ENCODE measurements at places on chromosomes 2 and 18.

- DNase-seq = no peak
Observed at GRCh38 chr2:61926531-61927477, 21.3 kb downstream of the COMMD1 start.

- no peak for DNase-seq
Observed at GRCh38 chr18:22503803-22504202, 86.1 kb upstream of the CTAGE1 start.

- DNase-seq = no peak
Observed at GRCh38 chr2:25285265-25286024, 56.3 kb downstream of the DNMT3A start.

- DNase-seq = no peak
Observed at GRCh38 chr2:218298314-218298875, 6.1 kb upstream of the TMBIM1 start.

DNA sequence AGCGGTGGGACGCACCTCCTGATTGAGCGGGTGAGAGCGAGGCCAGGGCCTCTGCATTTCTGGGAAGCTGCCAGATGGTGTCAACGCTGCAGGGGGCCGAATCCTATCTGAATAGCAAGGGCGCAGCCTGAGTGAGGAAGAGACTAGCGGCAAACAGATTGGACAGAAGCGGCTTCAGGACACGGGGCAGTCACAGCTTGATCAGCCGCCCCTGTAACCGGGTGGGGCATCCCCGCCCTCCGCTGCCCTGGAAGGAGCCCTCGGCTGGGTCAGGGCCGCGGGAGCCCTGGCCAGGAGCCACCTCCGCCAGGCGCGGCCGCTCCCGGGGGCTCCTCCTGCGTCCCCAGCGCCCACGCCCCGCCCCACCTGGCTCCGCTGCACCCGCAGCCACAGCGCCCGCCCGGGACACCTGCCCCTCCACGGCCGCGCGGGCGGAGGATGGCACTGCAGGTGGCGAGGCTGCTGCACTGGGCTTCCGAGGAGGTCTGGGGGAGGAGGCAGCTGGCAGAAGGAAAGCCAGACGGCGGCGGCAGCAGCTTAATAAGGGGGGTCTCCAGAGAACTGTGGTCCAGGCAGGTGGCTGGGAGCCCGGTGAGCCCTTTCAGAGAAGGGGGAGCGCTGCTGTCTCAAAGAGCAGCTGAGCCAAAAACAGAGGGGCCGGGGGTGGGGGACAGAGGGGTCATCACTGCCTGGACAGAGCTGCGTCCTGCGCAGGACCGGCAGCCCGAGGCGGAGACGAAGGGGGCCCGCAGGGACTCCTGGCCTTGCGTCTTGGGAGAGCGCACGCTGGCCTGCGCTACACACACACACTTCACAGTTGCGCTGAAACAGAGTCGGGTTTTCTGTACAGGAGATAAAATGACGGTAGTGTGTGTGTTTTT lies 18.8 kb upstream of the SOX11 start:
- DNase-seq = no peak

DNA sequence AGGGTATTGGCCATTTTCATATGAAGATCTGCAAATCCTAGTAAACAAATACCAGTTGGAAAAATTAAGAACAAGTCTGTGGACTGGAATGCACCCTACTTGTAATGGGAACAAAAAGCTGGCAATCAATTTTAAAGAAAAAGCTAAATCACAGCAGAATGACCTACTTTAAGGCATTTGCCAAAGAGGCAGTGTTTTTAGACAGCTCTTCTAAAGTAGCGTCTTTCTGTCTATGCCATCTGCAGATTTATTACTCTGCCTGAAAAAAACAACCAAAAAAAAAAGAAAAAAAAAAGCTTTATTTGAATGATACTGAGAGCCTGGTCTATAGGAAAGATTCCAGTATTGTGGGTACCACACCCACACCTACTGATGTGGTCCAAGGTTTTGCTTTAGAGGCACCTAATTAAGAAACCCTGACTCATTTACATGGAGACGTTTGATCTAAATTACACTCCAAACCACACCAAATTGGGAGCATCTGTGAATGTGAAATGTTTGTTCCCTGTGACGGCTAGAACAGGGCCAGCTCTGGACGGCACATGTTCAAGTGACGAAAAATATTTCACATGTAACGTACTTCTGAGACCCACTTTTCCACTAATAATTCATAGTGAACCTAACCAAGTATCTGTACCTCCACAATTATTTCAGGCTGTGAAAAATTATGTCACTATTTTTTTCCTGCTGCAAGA lies 597.1 kb downstream of the ARHGAP15 start:
- no peak for DNase-seq

Data from NK-92 treated with Interleukin-12 subunit alpha and Interleukin-12 subunit beta, amount 100 ng/mL, for 24 hours (cell line).